EL (cell line): ENCODE measurements at places on chromosomes 4 and X.

DNA sequence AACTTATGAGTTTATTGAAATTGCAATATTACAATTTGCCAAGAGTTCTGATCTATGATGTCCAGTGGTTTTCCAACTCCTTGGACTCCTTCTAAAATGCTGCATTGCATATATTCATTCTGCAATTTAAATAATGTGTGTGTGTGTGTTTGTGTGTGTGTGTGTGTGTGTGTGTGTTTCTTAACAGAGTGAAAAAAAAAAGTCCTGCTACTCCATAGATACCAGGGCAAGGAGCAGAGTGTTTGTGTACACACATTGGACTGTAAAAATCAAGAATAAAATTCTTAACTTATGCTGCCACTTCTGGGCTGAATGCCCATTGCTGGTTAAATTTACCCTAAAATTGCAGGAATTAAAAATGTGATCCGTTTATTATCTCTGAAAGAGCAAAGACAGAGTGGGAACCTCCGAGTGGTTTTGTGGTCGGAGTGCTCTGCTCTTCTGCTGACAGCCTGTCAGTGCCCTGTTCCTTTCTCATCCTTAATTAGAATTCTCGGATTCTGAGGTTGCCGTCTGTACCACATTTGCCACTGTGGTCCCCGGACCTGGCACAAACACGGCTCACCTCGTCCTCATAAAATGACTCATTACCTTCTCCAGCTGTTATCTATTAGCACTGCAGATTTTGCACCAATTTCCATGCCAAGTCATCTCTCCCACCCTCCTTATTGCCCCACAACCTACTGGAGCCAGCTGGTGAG, 355.5 kb downstream of the KCNIP4 start:
- DNase-seq, result peak; percentile 1

DNA sequence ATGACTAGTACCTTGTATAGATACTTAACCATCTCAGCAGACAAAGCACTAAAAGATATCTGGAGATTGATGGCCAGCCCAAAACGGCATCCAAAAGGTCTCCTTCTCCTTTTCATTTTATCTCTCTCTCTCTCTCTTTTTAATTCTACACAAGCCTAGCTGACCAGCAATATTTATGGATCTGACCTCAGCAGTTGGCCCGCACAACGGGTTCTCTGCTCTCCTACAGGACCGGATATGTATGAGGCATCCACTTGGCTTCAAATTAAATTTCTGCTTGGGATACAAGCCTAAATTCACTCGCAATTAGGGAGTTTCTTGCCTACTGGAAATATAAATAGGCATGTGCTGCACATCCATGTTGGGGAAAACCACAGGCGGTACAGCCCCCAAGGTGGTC, 22.5 kb upstream of the CT55 start:
- no peak for DNase-seq

DNA sequence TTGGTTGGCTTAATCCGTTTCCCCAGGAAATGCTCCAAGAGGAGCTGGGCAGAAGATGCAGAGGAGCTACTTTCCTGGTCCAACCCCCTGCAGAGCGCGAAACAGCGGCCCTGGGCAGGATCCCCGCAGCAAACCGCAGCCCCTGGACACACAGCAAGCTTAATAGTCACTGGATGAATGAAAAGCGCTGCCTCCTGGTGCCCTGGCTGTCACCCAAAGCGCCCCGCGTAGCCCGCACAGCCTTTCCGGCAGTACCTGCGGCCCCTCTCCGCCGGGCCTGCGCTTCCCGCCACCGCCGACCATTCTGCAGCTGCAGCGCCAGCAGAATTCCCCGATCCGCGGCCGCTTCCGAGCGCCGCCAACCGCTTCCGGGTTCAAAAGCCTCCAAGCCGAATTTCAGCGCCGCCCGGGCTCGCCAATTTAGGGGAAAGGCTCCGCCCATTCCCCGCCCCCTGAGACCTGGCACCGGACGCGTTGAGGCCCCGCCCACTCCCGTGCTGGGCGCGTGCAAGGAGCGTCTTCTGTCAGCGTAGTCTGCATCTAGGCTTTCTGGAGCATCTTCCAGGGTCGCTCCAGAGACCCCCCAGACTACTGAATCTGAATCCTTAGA, at the start of gene HPF1:
TSS of gene HPF1 (minus strand) at position 370 of the 610 bp plus-strand sequence. CDS start at position 303, 67 bp downstream.
- peak; percentile 91 for DNase-seq

- no peak for DNase-seq
These were observed 39.3 kb upstream of the TENM3 start for GRCh38 chr4:182203872-182204411.

GRCh38 chrX:135429429-135429828, 7.7 kb downstream of the SMIM10L2A start:
- no peak for DNase-seq

GRCh38 chr4:102342404-102343074, 2.7 kb downstream of the SLC39A8 start:
- no peak for DNase-seq

DNA sequence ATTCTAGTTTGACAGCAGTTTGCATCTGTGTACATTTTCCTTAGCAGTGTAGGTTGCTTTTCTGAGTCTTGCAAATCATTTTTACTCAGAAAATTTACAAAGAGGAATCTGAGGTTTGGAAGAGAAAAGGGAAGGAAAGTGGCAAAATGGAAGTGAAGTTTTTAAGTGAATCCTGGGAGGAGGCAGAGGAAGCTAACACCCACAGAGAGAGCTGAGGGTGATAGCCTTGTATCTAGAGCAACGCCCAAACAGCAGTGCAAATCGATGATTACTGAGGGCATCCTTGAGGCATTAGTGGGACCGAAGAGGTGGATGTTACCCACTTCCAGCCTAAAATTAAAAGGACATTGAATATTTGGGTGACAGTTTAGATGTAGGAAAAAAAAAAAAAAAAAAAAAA, 31.8 kb downstream of the KLF3 start:
- no peak for DNase-seq

DNA sequence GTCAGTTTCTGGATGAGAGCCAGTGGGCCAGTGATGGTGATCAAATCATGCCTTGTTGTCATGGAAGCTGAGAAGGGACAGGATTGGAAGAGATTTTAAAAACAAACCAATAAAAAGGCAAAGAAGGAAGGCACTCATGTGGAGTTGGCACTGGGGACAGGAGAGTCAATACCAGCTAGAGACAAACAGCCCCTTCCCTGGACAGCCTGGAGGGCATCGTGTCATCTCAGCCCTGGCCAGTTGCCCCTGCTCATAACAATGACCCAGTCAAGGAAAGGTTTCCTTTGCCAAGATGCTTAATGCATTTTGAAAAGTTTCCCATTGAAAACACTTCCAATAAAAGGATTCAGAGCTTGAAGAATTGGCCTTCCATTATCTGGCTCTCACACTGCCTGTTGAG, 55.5 kb downstream of the SCML1 start:
- DNase-seq, result no peak

DNA sequence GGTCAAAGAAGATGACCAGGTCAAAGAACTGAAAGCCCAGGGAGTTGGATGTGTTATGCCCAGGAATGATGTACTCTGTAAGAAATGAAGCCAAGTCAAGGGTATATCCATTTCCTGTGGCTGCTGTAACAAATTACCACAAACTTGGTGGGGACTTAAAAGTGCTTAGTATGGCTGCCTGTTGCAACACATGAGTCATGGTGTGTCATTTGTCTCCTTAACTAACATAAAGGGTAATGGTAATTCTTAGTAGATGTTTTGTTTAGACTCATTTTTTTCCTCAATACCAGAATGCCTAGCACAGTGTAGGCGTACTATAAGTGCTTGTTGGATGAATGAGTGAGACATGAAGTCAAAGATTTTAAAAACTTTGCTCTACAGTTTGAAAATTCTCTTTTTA, 45.7 kb downstream of the SYTL5 start:
- peak; percentile 70 for DNase-seq

GRCh38 chr4:86755388-86755787, 93.8 kb downstream of the SLC10A6 start:
- DNase-seq, result no peak

GRCh38 chrX:124925681-124926080, 394.0 kb upstream of the TEX13C start:
- no peak for DNase-seq

DNA sequence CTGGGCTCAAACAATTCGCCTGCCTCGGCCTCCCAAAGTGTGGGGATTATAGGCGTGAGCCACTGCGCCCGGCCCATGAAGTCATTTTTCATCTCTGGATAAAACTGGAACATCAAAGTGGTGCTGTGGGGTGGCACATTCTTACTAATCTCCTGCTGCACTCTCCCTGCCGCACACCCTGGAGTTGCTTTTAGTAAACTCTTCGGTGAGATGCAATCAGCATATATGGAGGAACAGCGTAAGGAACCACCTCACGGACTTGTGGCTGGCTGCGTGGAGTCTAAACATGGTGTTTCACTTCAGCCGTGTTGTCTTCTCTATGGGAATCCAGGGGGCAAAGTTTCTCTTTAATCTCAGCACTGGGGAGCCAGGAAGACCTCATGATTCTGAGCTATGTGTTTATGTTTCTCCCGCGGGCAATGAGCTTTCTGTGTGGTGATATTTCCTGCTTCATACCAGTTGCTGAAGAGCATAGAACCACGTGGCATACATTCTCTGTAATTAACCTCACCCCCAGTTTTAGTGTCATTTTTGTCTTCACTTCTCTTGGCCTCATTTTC, 2.1 kb upstream of the RHOH start:
- peak; percentile 21 for DNase-seq

DNA sequence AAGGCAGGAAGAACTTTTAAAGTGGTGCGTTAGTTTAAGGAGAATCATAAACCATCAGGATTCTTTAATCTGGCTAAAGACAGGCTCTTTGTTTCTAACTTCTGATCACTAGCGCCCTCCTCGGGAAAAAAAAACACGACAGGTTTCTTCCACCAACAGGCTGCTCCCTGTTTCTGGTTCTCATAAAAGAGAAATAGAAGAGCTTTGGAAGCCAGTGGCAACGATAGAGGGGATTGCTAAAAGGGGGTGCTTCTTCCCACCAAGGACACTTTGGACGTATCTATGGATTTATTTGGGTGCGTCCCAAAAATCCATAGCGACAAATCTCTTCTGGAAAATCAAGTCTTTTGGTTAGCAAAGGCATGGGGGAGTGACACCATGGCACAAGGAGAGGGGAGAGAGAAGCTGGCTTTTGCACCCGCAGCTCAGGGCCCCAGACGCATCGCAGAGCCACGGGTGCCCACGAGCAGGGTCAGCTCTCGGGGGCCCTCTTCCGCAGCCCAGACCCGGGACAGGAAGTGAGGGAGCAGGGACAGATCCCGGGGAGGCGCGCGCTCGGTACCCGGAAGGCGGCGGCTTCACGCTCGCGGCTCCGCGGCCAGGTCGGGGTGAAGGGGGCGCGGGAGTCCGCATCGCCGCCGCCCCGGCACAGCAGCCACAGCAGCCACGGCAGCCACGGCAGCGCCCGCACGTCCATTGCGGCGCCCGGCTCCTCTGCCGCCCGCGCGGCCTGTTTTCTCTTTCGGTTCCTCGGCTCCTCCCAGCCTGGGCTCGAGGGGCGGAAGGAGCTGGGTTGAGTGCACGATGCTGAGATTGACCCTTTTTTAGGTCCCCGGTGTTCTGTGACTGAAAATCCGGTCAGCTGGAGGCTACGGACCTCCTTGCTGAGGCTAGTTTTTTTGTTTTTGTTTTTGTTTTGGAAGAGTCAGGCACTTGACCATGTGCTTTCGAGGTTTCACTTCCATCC, at the start of gene CTSO:
TSS of gene CTSO (minus strand) at position 716 of the 967 bp plus-strand sequence. CDS start at position 697, 19 bp downstream.
- DNase-seq, result peak; percentile 79

GRCh38 chrX:24145303-24146186, 4.0 kb upstream of the ZFX start:
- peak; percentile 66 for DNase-seq

- no peak for DNase-seq
These were observed 128.1 kb downstream of the MID1 start for GRCh38 chrX:10492250-10492649.

GRCh38 chr4:46254788-46255187, 130.9 kb upstream of the GABRG1 start:
- no peak for DNase-seq

GRCh38 chr4:112889619-112890527, 159.6 kb upstream of the ANK2 start:
- DNase-seq, result peak; percentile 42

DNA sequence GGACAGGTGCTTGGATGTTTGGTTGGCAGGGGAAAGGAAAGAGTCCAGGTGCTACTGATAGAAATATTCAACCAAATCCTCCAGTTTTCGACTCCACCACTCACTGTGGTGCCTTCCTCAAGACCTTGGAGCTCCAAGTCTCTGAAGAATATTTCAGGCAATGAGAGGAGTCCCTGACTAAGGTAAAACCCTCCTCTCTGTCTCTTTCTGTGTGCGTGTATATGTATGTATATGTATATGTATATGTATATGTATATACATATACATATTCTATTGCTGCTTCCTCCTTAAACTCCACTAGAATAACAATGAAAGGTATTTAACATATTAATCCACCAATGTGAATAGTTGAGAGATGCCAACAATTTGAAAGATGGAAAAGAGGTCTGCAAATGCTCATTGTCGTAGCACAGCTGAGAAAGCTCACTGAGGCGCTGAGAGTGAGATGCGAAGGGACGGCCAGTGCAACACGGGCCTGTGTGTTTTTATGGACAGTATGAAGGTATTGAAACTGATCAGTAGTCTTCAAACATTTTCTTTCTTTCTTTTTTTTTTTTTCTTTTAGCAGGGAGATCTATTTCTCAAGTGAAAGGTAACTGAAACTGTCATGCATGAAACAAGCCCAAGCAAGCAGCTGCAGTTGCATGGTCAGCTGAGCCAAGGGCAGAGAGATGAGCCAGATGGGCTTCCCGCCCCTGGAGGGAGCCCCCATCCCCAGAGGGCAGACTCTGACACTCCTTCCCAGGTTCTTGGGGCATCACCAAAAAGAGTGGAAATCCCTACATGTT, 41.1 kb upstream of the HS3ST1 start:
- no peak for DNase-seq

DNA sequence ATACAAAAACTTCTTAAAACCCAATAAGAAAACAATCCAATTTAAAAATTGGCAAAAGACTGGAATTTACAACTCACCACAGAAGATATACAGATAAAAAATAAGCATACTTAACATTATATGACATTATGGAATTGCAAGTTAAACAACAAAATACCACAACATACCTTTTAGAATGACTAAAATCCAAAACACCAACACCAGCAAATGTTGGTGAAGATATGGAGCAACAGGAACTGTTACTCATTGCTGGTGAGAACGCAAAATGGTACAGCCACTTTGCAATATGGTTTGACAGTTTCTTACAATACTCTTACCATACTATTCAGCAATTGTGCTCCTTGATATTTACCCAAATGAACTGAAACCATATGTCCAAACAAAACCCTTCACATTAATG, 112.4 kb downstream of the ADGRL3 start:
- no peak for DNase-seq

- DNase-seq, result no peak
These were observed 82.1 kb downstream of the BCOR start for GRCh38 chrX:40015693-40016092.

- DNase-seq, result no peak
These were observed 16.0 kb upstream of the FGF2 start for GRCh38 chr4:122810669-122811068.

- no peak for DNase-seq
These were observed 38.6 kb upstream of the AADAT start for GRCh38 chr4:170128219-170128804.
